8988T (cell line): ENCODE measurements at places on chromosomes 4 and X.

- no peak for DNase-seq
These were observed 82.0 kb downstream of the CHRDL1 start for GRCh38 chrX:110713666-110714065.

- DNase-seq: no peak
These were observed 7.8 kb downstream of the SERTM2 start for GRCh38 chrX:111519215-111519614.

DNA sequence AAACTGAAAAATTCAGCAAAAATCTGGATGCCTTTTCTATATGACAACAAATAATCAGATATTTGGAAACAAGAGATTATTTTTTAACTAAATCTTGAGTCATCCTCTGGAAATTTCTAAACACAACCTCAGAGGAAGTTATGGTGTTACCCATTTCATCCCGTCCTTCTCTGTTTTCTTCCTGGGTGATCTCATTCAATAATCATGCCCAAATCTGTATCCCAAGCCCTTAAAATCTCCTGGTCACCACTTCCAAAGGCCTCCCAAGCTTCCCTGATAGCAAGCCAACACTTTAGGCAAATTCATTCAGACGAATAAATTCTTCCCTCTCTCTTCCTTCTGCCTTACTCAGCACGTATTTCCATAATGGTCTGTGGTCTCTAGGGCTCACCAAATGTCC lies 9.7 kb upstream of the SORCS2 start:
- DNase-seq: no peak

GRCh38 chrX:37424000-37424429 lies 74.9 kb downstream of the PRRG1 start:
- DNase-seq: no peak

DNA sequence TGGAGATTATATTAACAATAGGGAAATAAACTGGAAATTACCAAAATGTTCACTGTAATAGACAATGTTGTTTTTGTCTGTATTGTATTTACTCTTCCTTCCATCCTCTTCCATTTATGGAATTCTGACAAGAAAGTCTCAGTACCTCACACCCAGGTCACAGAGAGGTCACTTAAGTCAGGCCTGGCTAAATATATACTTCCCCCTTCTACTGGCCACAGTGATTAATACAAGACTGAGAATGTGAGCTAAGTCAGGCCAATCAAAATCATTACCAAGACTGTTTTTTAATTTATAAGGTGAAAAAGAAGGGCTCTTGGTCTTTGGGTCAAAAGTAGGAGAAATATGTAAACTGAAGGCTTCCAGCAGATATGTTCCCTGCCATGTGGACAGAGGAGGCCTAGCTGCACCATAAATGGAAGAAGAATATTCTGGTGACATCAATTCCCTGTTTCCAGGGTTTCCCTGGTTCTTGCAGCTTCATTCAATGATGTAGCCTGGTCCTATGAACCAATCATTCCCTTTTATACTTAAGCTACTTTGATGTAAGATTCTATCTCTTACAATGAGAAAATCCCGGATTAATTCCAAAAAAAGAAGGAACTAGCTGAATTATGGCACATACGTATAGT lies 64.3 kb downstream of the LRBA start:
- no peak for DNase-seq

GRCh38 chr4:151768835-151769234 lies 8.0 kb upstream of the GATB start:
- DNase-seq: no peak

DNA sequence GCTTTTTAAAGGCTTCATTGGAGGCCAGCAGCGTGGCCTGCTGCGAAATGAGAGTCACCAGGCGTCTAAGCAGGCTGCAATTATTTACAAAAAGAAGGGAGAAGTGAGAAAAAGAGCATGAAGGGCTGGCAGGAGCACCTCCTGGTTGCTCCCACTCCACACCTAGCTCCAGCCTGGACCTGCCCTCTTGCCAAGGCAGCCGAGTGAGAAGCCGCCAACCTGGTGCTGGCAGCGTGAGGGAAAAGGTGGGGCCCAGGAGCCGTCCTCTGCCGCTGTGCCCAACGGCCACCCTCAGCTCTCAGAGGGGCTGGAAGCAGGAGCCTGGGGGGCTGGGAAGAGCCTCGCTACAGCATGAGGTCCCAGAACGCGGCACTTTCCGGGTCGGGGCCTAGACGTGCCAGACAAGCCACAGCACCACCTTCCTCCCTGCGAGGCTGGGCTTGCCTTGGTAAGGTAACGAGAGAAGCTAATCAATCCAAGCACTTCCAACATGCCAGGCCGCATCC lies 16.3 kb downstream of the SLC6A8 start:
- no peak for DNase-seq

- no peak for DNase-seq
These were observed 128.3 kb downstream of the MAGEE1 start for GRCh38 chrX:76555816-76556215.

GRCh38 chr4:19927381-19927780 lies 324.3 kb upstream of the SLIT2 start:
- no peak for DNase-seq

- no peak for DNase-seq
These were observed 754.9 kb downstream of the RPA4 start for GRCh38 chrX:97638621-97639020.

- no peak for DNase-seq
These were observed 57.3 kb upstream of the SHISA3 start for GRCh38 chr4:42339935-42340406.

DNA sequence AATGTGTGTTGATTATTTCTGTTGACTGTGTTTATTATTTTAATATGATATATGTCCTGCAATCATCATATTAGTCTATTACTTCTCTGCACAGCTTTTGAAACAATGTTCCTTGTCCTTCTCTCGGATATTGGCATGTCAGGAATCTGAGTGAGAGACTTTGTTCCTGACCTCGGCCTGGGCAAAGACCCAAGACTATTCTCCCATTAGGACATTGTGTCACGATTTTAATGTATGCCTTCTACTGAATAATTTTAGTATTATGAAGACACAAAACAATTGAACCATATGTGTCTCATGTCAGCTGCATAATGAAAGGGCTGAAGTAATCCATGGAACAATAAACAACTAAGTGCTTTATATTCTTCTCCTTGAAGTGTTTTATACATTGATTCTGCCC lies 580.8 kb upstream of the TENM3 start:
- DNase-seq: no peak

DNA sequence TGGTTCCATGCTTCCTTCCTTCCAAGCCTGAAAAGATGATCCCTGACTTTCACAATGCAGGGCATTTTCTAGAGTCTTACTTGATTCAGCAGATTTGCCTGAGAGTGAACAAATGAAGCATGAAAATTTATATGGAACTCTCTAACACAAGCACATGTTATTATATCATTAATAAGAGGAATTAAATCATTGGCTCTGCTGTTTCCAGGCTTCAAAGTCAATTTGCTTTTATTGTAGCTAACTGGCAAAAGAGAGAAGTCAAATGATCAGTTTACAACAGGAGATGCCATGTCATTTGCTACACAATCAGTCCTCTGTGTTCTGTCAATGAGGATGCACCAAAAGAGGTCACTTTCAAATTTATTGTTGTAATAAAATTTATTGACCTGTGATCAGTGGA lies 101.5 kb upstream of the UGT8 start:
- no peak for DNase-seq

DNA sequence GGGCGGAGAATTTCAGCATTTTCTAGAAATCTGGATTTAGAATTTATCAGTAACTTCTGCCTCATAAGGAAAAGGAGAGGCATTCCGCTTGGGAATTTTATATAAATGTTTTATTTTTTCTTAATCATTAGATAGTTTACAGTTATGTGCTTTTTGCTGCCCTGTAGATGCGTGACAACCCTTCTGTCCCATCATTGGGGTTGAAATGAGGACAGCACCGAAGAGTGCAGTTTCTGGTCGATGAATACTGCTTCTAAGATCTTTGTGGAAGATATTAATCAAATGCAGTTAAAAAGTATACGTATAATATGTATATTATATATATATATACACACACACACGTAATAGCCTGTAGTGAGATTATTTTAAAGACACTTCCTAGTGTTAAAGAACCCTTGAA lies 1.5 kb downstream of the RBPJ start:
- DNase-seq: no peak

DNA sequence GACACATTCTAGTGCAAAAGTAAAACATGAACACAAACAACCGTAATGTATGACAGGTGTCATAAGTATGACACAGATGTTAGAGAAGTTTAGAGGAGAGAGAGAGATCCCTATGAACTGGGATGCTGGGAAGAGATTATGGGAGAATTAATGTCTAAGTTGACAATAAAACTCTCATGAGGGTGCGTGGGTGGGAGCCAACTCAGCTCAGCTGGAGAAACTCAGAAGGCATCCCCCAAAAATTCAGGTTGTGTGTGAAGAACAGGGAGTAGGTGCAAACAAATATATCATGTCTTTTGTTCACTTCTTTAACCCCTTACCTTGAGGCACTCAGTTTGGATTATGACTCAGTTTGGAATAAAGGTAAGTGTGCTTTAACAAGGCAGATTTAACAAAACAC lies 484.1 kb downstream of the INPP4B start:
- no peak for DNase-seq

DNA sequence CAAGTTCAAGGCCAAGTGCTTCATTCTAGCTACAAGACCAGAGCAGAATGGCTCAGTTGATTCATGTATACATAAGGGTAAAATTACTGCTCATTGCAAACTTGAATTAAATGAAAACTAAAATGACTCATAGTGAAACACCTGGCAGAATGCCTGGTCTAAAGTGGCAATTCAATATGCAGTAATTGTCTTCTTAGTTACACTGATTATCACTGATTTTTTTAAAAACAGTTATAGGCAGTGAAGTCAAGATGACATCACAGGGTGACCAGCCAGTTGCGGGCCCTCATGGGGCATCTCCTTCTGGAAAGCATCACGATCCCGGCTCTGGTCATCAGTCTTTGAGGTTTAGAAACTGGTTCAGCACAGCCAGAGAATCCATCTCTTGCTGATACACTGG lies 154.2 kb downstream of the RAB28 start:
- DNase-seq: no peak

- no peak for DNase-seq
These were observed 20.5 kb upstream of the C4orf17 start for GRCh38 chr4:99490286-99490685.

DNA sequence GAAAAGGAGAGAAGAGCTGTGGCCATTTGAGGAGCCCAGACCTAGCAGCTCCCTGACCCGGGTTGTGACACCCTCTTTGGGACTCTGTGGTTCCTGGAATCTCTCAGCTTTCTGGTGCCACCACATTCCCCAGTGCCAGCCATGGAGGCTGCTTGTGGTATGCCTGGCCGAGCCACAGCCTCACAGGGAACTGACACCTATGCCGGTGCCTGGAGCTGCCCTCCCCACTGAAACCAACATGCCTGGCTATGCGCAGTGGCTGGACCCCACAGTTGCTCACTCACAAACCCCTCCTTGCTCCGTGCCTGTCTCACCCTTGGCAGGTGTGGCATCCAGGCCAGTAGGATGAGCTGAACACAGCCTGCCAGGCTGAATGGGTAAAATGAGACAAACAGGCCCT lies 749.4 kb downstream of the ARAP2 start:
- no peak for DNase-seq

- DNase-seq: no peak
These were observed 170.3 kb upstream of the PUDP start for GRCh38 chrX:7318241-7318640.

- no peak for DNase-seq
These were observed 89.6 kb downstream of the NEUROG2 start for GRCh38 chr4:112426416-112426815.

DNA sequence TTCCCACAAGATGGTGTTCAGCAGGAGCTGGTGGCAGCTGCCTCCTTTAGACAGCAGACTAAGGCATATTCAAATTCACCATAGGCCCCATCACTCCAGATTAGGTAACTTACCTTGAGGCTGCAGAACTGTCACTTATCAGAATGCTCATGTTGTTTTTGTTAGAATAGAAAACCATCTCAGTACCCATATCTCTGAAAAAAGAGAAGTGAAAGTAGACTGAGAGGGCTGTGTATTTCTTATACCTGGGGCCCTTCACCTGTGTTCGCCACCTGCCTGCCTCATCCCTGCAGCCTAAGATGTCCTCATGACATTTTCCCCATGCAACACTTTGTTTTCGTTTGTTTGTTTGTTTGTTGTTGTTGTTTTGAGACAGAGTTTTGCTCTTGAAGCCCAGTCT lies 32.9 kb upstream of the SPRY1 start:
- DNase-seq: no peak

GRCh38 chr4:145179281-145179860 lies 1.0 kb downstream of the OTUD4 start:
- DNase-seq: no peak

DNA sequence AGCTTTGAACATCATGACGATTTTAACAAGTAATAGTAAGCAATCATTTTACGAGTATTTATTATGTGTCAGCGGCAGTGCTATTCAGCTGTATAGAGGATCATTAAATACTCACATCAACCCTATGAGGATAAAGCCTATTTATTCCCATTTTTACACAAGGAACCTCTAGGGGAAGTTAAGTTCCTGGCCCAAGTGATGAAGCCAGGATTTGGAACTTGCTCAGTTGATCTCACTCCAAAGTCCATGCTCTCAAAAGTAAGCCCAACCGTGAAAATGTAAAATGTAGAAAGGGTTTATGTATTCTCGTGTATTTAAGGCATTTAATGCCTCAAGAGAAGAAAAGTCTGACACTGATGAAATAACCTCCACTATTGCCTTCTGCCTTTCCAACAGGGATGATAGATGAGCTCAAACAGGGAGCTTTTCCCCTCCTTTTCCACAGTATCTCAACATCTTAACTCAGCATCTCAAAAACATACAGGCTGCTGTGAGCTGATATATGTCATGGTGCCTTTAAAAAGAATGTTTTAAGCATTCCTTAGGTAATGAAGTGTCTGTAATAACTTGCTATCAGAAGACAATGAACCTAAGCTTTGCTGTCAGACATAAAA lies 35.0 kb upstream of the PLA2G12A start:
- DNase-seq: no peak

DNA sequence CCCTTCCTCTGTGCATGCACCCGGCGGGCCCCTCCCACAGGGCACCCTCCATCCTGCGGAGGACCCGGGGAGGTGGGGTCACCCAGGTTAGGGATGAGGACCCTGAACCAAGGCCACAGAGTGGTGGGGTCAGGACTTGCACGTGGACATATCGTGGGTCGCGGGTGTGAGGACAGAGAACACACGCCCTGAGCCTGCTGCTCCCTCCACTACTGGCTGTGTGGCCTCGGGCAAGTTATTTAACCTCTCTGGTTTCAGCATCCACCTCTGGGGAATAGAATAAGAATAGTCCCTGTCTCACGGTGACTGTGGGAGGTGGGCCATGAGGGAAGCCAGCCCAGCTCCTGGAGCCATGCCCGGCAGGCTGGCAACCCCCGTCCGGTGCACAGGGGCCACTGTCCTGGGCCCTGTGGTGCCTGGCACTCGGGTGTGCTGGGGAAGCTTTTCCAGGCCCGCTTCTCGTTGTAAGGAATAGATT lies 5.1 kb downstream of the PSAPL1 start:
- no peak for DNase-seq

DNA sequence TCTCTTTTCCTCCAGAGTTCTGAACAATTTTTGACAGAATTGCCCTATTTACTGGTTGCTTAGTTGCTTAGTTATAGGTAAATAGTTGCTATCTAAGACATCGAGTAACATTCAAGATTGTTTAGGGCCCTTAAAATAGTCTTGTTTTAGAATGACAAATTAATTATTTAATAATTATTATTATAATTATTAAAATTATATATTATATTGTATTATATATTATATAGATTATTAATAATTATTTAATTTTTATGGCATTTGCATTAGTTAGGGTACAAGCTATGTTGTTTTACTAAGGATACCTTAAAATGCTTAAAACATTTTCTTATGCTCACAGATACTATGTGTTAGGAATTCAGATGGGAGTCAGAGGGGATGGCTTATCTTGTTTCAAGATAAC lies 59.2 kb downstream of the NPY1R start:
- DNase-seq: no peak
